Astrocyte of the spinal cord (primary cell): ENCODE measurements at places on chromosomes 4 and X.

DNA sequence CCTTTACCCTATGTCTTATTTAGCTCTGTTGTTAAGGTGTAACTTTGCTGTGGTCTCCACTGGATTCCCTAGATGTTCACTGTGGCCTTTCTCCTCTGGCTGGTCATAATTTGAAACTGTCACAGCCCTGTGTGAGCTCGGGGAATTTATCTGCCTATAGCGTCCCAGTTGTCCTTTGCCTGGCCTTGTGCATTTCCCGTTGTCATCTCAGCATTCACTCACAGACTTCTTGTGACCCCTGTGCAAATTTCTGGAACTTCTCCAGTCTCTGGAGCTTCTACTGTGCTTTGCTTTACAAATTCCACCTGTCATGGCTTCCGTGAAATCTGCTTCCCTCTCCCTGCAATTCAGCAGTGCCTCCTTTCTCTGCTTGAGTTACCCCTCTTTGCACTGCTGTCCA lies 106.7 kb downstream of the WWC2 start:
- no peak for DNase-seq

DNA sequence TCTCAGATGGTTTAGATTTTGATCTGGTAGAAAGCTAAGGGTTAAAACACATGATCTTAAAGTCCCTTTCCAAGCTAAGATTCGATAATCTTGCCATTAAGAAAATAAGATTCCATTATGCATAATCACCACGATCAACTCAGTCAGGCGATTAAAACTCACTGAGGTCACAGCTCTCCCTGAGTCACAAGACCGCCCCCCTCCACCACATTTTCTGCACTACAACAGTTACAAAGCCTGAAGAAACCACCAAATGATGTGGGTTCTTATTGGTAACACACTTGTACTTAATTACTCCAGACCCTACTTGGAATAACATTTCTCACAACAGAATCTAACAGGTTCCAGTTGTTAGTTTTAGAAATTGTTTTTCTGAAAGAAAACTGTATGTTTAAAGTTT lies 62.8 kb downstream of the SH3KBP1 start:
- peak; percentile 54 for DNase-seq

GRCh38 chrX:117996918-117997480 lies 119.6 kb downstream of the KLHL13 start:
- no peak for DNase-seq

GRCh38 chr4:27467351-27467750 lies 606.7 kb downstream of the STIM2 start:
- no peak for DNase-seq

DNA sequence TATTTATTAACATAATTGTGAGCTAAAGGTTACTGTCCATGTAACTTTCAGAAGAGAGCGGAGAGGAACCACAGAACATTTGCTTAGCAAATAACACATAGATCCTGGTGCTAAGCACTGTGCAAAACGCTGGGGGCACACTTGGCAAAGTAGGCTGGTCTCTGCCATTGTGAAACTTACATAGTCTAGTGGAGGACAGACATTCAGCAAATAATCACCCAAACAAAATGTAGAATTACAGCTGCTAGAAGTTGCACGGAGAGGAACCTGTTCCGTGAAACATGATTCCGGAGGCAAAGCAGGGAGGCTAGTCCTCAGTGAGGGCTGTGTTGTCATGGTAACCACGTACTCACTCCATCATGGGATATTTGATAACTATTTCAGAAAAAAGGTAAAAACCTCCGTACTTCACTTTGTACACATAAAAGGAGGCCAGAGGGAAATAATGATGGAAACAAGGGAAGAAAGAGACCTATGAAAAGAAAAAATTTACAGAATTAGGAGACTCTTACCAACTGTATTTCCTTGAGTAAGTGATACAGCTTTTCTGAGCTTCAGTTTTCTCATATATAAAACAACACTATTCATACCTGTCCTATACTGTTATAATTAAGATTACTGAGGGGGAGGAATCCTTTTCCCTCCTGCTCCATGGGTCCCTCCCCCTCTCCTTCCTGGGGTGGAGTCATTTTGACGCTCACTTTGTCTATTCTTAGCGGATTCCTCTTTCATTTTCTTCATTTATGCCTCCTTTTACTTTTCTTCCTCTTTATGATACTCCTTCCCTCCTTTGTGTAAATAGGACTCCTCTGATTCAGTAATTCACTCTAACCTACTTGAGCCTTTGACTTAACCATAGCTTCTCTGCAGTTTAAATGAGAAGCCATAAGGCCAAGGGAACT lies 825 bp upstream of the RASGEF1B start:
- DNase-seq: peak; percentile 44

DNA sequence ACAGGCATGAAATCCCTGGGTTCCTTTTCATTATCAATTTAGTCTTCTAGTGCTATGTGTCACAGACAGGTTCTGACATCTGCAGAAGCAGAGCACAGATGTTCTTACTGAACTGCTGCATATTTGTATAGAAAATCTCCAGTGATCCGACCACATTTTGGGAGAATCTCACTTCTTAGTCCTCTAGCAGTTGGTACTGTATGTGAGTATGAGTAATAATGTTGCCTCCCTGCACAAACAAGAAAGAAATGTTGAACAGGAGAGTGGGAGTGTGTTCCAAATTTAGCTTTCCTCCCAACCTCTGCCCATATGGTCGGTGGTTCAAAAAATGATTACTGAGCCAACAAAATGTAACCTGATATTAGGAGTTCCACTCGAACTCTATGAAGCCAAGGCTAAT lies 165.3 kb upstream of the GPC4 start:
- peak; percentile 27 for DNase-seq

- DNase-seq: no peak
Observed at GRCh38 chr4:10521424-10521823, 64.2 kb upstream of the ZNF518B start.

DNA sequence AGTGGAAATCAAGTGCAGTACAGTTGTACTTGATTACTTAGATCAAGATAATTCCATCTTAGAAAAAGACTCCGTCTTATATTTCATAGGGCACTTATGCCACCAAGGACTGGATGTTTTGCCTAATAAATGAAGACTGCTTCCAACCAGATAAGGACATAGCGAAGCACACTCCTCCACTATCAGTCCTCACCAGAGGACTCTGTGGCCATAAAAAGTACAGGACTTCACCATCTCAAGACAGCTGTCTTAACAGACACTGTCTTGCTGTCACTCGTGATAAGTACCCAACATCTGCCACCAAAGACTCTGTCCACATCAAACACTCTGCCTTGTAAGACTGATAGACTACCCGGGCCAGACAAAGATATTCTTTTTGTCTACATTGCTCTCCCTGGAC lies 352.0 kb downstream of the TRAM1L1 start:
- no peak for DNase-seq

- no peak for DNase-seq
Observed at GRCh38 chr4:183631577-183632198, 27.3 kb downstream of the RWDD4 start.

DNA sequence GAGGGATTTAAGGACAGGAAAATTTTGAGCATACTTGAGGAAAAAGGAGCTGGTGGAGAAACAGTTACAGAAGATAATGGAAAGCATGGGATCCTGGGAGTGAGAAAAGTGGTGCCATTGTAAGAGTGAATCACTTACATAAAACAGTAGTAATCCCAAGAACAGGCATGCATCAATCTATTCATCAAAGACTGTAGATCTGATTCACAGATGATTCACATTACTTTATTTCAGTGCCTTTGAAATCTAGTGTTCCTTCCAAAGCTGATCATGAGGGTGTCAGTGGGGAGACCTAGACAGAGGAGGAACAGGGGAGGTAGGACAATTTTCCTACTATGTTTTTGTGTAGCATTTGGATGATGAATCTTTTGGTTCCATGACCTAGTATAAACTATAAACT lies 102.7 kb downstream of the TAB3 start:
- DNase-seq: no peak

DNA sequence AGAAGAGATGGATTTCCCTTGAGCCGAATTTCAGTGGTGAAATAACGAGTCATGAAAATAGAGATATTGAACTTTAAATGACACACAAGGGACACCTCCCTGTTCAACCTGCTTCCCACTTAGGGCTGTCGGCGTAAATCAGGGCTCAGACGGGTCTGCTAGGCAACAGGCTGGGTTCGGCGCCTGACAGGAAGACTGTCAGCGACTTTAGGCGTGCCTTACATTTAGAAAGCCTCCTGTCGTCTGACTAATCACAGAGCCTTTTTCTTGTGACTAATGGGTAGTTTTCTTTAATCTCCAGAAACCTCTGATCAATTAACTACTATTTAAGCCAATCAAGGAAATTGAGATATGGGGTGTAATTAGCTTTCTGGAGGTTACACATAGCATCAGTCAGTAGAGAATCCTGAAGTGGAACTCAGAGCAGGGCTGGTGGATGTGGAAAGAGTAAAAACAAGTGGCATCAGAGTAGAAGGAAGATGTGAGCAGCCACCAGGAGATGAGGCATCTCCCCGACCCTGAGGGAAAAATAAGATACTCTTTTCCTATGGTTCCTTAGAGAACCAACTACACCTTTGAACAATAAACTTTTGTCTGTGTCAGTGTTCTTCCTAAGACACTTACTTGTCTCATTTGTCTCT lies 86.2 kb upstream of the HS3ST1 start:
- DNase-seq: no peak

- DNase-seq: no peak
Observed at GRCh38 chr4:66855956-66856355, 689.3 kb downstream of the CENPC start.

DNA sequence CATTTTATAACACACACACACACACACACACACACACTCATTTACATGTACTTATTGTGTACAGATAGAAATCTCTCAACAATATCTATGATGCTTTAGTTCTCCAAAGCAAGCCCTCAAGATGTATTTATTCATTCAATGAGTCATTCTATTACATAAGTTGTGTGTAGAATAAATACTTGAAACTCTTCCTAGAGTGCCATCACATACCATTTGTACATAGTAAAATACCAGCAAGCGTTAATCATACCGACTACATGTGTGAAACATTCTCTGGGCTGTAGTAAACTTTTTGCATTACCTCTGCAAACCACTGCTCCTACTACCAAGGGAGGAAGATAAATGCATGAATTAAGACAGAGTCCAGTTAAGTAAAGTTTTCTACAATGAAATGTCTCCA lies 70.9 kb downstream of the EPHA5 start:
- peak; percentile 50 for DNase-seq

DNA sequence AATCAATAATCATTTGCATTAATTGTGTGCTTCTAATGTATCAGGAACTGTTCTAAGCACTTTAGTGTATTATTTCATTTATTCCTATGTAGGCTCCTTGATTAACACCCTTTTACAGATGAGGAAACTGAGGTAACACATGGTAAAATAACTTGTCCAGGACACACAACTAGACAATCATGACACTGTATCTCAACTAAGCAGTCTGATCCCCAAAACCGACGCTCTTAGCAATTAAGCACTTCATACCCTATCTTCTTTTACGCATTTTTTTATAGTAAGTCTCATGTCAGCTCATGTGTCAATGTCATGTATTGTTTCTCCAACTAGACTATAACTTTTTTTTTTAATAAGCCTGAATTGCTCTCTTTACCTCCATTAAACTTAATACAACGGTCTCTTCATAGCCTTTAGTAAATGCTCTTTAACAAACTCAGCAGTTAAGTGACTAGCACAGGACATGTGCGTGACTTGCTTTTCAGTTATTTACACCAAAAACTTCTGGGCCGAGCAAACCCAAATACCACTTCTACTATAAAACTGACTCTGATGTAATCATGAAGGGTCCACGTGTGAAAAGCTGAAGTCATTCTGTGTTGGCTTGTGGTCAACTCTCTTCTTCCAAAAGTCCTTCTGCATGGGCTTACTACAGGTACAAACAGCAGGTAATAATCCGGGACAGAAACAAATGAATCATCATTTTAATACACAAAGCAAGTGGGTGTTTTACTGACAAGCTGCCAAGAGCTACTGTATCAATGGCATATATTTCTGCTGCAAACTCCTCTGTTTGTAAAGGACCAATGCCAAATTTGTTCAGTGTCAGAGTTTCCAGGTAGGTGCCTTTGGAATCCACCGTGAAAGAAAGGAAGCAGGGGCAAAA lies 7.9 kb upstream of the AMBN start:
- DNase-seq: no peak

DNA sequence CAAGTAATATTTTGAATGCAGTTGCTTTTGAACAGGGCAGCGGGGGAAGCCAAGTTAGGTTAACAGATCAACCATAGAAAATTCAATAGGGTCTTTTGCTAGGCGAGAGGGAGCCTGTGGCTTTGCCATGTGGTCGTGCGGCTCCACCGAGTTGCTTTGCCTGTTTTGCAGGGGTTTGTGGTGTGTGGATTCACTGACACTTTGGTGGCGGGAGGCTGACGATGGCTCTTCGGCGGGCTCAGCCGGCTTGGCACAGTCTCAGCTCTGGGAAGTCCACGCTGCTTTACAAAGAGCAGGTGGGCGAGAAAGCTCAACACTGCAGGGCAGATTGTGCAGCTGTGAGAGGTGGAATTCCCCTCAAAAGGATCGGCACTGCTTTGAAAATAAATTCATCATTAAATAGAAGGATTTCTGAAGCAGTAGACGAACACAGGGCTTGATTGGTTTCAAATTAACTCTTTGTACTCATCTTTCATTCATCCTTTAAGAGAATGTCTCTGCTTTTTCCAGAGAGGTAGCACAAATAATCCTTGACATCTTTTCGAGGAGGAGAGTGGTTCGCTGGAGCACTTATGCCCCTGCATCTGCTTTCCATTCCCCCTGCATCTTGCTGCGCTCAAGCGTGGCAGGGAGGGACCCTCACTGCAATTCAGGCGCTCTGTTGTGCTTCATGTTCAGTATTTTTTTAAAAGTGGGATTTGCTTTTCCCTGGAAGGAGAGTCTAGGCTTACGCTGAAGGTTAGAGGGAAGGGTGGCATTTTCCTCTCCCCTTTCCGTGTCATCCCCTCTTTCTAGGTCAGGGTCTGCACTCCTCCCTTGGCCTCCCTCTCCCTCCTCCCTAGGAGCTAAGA lies 201.8 kb upstream of the LEF1 start:
- no peak for DNase-seq

DNA sequence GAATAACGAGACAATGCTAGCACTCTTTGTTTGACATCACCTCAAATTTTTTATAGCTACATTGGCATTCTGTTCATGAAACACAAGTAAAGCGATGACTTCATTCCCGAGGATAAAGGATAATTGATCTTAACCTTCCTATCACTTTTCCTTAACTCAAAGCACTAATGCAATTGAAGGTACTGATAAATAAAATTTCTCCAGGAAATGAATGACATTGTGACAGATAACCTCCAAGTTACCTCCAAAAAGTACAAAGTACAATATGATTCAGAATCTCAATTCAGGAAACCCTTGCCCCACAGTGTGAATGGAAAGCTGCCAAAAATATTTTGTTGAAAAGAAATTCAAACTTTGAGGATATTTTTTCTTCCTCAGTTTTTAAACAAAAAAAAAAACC lies 1.8 kb downstream of the PRSS12 start:
- no peak for DNase-seq
